Chondrocyte (in vitro differentiated cells): ENCODE measurements at places on chromosomes 5 and 9. TPM values are rescaled to one million over a fixed set of nuclear protein-coding genes. Genes with fewer than 3 reads are reported as not detected.
A peak's percentile ranks its signal among the peaks of the same experiment; 100 is the strongest.

- H3K27ac ChIP-seq: peak overlapping the region; percentile 45
- no peak overlapping the region for H3K4me3 ChIP-seq
- H3K27me3 ChIP-seq: no peaks in the 10 kb centered on the region
- no peaks in the 10 kb centered on the region for H3K36me3 ChIP-seq
- H3K4me1 ChIP-seq: peaks cover 69% of the 10 kb centered on the region
- DNase-seq: no peak
Measured at GRCh38 chr5:61402244-61402823, 70.3 kb downstream of the ZSWIM6 start.

- H3K27ac ChIP-seq: no peak overlapping the region
- no peaks in the 10 kb centered on the region for H3K36me3 ChIP-seq
- no peak overlapping the region for H3K4me3 ChIP-seq
- H3K27me3 ChIP-seq: no peaks in the 10 kb centered on the region
Measured at GRCh38 chr5:52760695-52761366, 26.9 kb upstream of the ITGA1 start.

- H3K4me1 ChIP-seq: peaks cover 32% of the 10 kb centered on the region
- H3K27ac ChIP-seq: peak overlapping the region; percentile 49
- H3K27me3 ChIP-seq: no peaks in the 10 kb centered on the region
- no peak for DNase-seq
Measured at GRCh38 chr5:176364765-176365350, 429 bp upstream of the ARL10 start.

DNA sequence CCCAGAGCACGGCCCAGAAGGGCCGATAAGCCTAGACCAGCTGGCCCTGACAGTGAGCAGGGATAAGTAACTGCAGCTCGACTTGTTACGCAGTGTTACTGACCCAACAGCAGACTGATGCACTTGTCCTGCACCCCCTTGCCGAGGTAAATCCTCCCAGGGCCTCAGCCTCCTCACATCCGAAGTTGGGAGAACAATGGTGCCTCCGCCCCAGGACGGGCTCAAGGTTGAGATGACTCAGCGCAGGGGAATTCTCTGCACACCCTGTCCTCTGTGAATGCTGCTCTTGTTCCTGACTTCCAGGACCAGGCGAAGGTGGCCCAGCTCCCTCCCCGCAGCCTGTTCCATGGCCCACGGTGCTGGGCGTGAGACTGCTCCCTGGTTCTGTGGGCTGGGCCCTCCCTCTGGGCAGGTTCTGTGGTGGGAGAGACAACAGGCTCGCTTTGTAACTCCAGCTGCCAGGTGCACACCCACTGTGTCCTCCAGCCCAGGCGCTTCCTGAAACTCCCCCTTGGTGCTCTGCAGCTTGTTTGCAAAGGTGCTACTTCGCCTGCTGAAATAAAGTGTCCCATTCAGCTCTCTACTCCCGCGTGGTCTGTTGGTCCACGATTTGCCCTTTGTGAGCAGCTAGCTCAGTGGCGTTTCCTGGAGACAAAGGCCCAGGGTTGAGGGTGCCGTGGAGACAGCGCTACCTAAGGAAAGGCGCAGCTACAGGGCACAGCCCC lies 40.1 kb upstream of the SLC6A19 start:
- H3K36me3 ChIP-seq: no peaks in the 10 kb centered on the region
- no peak overlapping the region for H3K4me3 ChIP-seq
- peaks cover 45% of the 10 kb centered on the region for H3K27me3 ChIP-seq
- H3K4me1 ChIP-seq: no peaks in the 10 kb centered on the region
- no peak for DNase-seq

GRCh38 chr9:29769019-29769418 lies 2195.7 kb upstream of the C9orf72 start:
- peaks cover 4% of the 10 kb centered on the region for H3K27me3 ChIP-seq
- peaks cover under 1% of the 10 kb centered on the region for H3K36me3 ChIP-seq
- H3K4me3 ChIP-seq: no peak overlapping the region

DNA sequence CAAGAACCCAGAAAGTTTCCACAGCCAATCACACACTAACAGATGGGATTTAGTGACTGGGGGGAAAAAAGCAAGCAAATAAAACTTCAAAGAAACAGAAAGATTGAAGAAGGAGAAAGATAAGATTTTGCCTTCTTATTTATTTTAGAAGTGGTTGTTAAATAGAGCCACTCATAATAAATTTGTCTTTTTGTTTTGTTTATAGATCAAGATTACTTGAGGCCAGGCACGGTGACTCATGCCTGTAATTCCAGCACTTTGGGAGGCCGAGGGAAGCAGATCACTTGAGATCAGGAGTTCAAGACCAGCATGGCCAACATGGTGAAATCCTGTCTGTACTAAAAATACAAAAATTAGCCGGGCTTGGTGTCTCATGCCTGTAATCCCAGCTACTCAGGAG lies 94.9 kb upstream of the RANBP3L start:
- no peaks in the 10 kb centered on the region for H3K36me3 ChIP-seq
- no peak for DNase-seq
- peaks cover 26% of the 10 kb centered on the region for H3K4me1 ChIP-seq

The NR2F1 gene
- total RNA-seq: 28.7 to 41.9 TPM (median 30.8 TPM) in 3 replicates

The SEPTIN8 gene
- 86.0 to 128 TPM (median 127 TPM) in 3 replicates for total RNA-seq

GRCh38 chr5:169869066-169869465 lies 111.2 kb downstream of the INSYN2B start:
- H3K36me3 ChIP-seq: no peaks in the 10 kb centered on the region
- H3K4me3 ChIP-seq: no peak overlapping the region
- no peak for DNase-seq
- no peaks in the 10 kb centered on the region for H3K4me1 ChIP-seq
- H3K27ac ChIP-seq: no peak overlapping the region

GRCh38 chr5:75640395-75640794 lies 29.1 kb downstream of the ANKDD1B start:
- H3K27me3 ChIP-seq: no peaks in the 10 kb centered on the region
- no peak for DNase-seq
- H3K36me3 ChIP-seq: peaks cover 3% of the 10 kb centered on the region
- peak overlapping the region; percentile 22 for H3K27ac ChIP-seq

- no peak for DNase-seq
- no peak overlapping the region for H3K27ac ChIP-seq
- no peaks in the 10 kb centered on the region for H3K4me1 ChIP-seq
- H3K27me3 ChIP-seq: peaks cover 2% of the 10 kb centered on the region
- no peak overlapping the region for H3K4me3 ChIP-seq
- no peaks in the 10 kb centered on the region for H3K36me3 ChIP-seq
Measured at GRCh38 chr5:41156739-41157138, 56.6 kb downstream of the C6 start.
